ENCODE measurements at places on chromosomes 4 and X.

GRCh38 chrX:118760025-118760424 lies 32.6 kb downstream of the IL13RA1 start:
- DNase-seq = no peak

DNA sequence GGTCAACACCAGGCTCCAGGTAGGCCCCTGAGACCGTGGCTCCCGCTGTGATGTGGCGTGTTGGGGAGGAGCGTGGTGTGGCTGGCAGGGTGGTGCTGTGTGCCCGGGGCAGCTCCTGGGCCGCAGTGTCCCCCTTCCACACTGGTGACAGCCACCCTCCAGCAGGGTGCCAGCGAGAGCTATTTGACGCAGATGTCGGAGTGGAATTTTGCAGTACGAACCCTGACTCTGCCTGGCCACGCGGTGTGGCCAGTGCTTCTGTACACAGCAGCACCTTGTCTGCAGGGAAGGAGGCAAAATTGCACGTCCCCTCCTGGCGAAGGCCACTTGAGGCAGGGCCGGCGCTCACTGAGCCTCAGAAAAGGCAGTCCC lies 53.2 kb downstream of the CPZ start:
- DNase-seq = no peak

- DNase-seq = no peak
Observed at GRCh38 chrX:1502241-1502640, 34.7 kb downstream of the P2RY8 start.

GRCh38 chrX:134075894-134076718 lies 90.7 kb upstream of the GPC3 start:
- no peak for DNase-seq

GRCh38 chr4:105306820-105307219 lies 160.1 kb downstream of the TET2 start:
- DNase-seq = no peak

DNA sequence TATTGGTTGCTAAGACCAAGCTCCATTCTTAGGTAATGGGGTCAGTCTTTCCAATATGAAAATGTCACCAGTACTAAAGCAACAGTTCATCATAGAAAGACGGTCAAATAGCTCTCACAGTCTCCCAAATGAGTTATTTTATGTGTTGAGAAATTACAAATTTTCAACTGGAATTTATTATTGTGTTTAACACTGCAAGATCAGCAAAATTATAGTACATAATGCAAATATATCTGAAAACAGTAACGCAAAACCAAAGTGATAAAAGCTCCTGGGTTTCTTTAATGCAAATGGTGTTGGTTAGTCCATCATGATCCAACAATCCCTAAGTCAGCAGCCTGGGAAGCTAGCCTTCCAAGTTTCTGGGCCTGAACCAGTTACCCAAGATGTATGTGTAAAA lies 61.5 kb upstream of the EGFL6 start:
- no peak for DNase-seq

DNA sequence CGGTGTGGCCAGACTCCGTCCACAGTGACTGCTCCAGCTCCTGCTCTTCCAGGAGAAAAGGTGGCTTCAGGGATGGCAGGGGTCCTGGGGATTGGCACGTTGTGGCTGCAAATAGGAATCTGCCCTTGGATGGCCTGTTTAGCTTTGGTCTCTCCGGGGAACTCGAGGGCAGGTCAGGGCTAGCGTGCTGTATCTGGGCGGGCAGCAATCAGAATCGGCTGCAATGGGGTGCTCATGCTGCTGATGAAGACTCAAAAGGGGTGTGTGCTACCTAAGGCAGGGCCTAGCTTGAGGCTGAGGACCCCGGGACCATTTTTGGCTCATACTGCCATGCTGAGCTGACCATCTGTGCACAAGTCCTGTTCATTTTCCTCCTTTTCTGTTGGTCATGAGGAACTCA lies 51.3 kb downstream of the RGS12 start:
- no peak for DNase-seq

- no peak for DNase-seq
Observed at GRCh38 chrX:29666366-29666765, 549.0 kb upstream of the MAGEB2 start.

DNA sequence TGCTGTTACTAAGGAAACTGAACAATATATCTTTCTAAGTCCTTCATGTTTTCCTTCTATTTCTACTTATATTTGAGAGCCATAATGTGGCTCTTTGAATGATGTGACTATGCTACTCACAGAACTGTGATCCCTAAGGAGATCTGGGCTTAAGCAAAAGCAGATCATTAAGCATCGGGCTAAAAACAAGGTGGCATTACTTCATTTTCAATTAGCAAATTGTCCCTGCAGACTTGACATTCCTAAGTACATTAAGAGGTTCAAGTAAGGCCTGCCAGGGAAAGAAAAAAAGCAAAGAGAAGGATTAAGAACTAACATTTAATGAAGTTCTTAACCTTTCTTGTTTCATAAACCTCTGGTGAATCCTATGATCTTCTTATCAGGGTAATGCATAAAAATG lies 447.6 kb downstream of the PDGFC start:
- no peak for DNase-seq

- DNase-seq = no peak
Observed at GRCh38 chr4:155780775-155781174, 22.0 kb downstream of the GUCY1B1 start.

DNA sequence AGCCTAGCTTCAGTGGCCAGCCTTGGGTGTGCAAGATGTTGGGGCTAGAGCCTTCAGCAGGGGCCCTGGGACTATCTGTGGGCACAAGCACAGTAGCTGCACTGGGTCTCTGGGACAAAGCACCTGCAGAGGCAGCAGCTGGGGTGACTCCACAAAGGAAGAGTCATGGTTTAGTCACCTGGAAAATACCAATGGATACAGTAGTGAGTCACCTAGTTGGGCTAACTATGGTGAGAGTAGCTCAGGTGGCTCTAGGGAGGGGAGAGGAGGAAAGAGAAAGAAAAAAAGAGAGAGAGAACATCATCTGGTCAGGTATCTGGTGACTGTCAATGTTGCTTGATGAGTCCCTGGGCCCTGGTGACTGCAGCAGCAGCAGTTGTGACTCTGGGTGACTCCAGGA lies 72.9 kb upstream of the SPIN4 start:
- no peak for DNase-seq

DNA sequence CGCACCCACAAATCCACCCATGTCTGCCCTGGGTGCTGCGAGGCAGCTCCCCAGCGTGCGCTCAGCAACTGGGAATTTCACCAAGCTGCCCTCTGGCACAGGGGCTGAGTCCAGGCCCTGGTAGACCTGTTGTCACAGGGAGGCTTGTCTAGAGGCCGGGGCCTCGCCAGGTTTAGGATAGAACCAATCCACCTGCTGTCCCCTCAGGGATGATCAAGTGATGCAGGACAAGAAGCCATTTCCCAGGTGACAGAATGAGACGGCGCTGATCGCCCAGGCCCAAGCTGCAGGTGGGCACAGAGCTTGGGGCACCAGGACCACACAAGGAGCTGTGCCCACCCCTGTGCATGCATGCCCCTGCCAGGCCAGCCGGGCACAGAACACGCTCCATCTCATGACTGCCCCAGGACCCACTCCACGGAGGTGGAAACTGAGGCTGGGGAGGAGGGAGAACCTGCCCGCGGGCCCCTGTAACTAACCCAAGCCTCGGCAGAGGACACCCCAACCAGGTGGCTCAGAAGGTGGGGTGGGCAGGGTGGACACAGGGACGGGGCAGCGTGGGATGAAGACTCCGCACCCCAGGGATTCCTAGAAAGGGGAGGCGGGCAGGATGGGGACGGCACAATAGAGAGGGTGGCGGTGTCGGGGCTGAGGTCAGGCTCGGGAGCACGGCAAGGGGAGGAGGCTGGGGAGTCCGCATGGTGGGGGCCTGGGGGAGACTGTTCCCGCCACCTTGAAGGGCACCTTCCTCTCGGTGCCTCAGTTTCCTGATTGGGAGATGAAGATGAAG lies 78.0 kb downstream of the ZFYVE28 start:
- DNase-seq = no peak

Measured in AML-193 (cell line).